ENCODE measurements at places on chromosomes 4 and X.
A peak's percentile ranks its signal among the peaks of the same experiment; 100 is the strongest.

- no peak for DNase-seq
These were observed at the start of gene FHL1 for GRCh38 chrX:136147315-136147901. Gene FHL1 (plus strand): TSS chrX:136147533.

DNA sequence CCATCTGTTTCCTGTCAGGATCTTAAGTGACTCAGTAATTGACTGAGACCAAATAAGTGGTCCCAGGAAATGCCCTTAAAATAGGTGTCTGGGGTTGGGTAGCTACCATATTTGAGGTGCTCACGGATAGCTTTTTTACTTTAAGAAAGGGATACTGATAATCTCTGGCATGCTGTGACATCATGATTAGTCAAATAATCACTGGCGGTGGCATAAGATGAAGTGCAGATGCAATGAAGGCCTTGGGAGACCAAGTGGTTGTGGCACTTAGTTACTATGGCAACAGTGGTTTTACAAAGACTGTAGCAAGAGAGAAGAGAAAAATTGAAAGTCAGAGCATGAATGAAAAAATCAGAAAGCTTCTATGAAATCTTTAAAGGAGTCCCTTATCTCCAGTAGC, 114.5 kb upstream of the SLIT2 start:
- DNase-seq = peak; percentile 53

DNA sequence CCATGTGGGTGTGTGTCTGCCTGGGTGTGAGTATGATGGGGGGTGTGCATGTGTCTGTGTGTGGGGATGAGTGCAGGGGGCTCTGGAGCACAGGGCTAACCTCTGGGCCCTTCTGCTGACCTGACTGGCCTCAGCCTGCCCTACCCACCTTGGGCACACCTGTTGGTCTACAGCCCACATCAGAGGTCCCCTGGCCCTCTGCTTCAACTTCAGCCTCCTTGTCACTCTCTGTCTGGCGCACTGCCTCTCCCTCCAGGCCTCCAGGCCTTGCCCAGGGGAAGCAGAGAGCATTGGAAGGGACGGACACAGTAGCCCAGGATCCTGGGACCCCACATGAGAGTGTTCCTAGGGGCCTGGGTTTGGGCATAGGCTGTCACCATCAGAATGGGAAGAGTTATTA, 115.4 kb downstream of the EFNB1 start:
- DNase-seq = no peak

- peak; percentile 45 for DNase-seq
These were observed at the start of gene ARMCX4 for GRCh38 chrX:101485212-101485949. Gene ARMCX4 (plus strand): TSS chrX:101485456. CDS start chrX:101488590, 3,134 bp downstream.

GRCh38 chrX:53883196-53883595, 161.1 kb downstream of the PHF8 start:
- no peak for DNase-seq

DNA sequence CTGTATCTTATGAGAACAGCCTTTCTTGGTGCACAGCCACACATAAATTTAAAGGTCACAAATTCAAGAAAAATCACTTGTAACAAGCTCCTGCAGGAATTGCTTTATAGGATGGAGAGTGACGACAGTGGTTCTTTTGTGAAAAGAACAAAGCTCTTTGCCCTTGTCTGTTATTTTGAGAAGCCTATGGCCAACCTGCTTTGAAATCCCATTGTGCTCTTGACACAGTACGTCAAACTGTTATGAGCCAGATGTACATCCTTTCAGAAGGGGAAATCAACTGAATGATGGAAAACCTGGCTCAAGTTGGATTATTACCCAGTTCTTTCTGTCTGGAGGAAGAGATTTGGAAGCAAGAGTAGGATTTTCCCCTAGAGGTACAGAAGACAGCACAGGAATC, 1454.2 kb downstream of the ARAP2 start:
- no peak for DNase-seq

DNA sequence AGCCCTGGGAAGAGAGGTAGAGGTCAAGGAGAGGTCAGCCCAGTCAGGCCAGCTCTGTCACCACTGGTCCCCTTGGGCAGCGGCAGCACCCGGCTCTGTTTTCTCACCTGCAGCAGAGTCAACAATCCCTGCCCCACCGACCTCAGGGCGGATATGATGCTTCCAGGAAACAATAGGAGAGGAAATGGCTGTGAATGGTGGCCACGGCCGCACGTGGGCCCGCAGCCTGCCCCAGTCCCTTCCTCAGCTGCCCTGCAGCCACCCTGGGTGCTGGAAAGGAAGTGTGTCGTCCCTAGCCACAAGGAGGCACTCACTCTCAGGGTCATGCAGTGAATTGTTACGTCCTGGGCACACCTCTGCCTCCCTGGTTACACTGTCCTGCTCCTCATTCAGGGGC, 92.5 kb upstream of the ENPP6 start:
- no peak for DNase-seq

GRCh38 chrX:72081605-72082320, 50.0 kb downstream of the RTL5 start:
- no peak for DNase-seq

DNA sequence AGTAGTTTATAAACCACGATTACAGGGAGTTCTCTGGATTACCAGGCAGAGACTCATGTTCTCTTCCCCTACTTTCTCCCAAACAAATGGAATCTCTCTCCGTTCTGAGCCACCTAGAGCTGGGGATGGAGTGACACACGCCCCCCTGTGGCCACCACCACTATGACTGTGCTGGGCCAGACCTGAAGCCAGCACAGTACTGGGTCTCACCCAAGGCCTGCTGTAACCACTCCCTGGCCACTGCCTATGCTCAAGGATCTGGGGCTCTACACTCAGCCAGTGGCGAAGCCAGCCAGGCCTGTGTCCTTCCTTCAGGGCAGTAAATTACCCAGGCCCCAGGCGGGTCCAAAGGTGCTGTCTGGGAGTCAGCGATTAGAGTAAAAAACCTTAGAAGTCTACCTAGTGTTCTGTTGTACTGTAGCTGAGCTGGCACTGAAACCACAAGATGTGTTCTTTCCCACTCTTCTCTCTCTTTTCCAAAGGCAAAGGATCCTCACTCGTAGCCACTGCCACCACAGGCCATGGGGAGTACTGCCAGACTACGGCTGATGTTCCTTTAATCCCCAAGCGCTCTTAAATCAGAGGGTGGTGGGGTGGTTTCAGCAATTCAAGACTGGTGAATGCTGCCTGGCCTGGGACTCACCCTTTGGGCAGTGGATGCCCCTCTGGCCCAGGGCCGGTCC, 412.2 kb upstream of the ARX start:
- DNase-seq = no peak

- peak; percentile 80 for DNase-seq
These were observed 31.7 kb downstream of the RBBP7 start for GRCh38 chrX:16838202-16839066.

- peak; percentile 55 for DNase-seq
These were observed 161.7 kb downstream of the BTC start for GRCh38 chr4:74632634-74633033.
